ENCODE measurements at places on chromosomes 7 and 10.

DNA sequence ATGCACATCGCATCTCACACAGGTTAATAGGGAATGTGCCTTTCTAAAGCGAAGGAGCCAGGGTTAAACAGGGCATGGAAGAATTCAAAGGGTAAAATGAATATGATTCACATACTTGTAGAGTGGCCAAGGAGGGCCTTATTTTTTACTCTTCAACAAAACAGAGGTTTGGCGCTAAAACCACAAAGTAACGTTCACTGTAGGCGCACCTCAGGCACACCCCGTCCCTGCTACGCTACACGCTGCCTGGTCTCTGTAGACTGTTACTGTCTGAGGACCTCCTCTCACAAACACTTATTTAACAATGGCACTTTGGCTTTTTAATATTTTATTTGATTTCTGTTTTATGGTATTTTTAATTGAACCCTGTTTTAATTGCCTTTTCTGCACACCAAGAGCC lies 462.1 kb upstream of the GALNT17 start:
- DNase-seq = no peak

DNA sequence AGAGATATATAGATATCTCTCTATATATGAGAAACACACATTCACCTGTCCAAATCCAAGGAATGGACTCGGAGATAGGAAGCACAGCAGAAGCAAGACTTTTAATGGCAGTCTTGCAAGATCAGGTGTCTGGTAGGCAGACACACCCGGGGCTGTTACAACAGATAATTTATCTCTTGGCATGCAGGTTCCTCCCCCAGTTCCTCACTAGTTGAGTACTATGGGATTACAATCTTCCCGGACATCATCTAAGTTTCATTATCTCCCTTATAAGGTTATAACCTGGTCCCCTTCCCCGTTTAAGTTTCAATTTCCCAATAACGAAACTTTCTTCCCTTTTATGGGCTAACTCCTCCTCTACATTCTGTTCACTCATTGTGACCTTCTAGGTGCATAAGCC lies 399.3 kb downstream of the PPP1R3A start:
- no peak for DNase-seq

- no peak for DNase-seq
Observed at GRCh38 chr10:76035206-76036110, 604.0 kb downstream of the LRMDA start.

DNA sequence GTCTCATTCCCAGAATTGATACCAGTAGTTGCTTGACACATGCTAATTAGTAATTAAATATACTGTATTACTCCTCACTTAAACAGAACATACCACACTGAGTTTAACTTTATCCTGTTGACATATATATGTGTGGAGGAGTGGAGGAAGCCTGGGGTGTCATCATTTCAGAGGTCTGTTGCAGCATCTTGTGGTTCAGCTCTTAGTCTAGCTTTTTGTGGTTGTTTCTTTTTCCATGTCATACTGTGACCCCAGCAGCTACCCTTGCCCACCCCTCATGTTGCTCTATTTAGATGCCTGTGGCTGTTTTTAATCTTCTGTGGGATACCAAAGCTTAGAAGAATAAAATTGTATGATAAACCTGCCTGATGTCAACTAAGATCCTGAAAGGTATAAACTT lies 875.4 kb downstream of the LRMDA start:
- no peak for DNase-seq

DNA sequence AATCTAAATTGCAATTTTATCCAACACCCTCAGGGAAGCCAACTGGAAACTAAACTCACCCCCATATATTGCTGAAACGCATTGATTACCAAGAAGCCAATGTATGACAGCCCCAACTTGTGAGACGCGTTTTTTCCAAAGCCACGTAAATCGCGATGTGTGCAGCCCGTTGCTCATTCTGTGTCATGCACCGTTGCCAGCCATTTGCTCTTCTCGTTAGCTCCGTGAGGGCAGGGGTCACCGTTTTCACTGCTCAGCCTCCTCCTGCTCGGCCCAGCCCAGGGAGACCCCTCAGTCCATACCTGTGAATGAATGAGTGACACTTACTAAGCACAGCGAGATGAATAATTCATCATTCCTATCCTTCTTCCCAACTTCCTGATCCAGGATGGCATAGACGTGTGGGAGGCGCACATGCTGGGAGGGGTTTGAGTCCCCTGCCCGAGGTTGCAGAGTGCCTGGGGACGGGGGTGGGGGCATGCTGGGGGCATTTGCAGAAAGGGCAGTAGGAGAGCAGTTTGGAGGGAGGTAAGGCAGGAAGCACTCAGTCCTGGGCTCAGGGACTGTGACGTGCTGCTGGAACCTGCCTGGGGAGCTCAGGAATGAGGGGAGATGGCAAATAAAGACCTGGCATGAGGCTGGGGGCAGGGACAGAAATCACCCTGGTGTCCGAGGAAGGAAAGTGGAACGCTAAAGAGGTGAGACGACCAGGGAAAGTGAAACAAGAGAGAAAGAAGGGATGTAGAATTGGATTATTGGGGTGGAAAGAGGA lies 104.2 kb upstream of the SDK1 start:
- no peak for DNase-seq

- peak; percentile 26 for DNase-seq
Observed at GRCh38 chr10:131694168-131694780, 206.5 kb upstream of the PPP2R2D start.

GRCh38 chr7:84142726-84143125 lies 51.9 kb downstream of the SEMA3A start:
- DNase-seq = no peak

GRCh38 chr7:104767826-104768536 lies 246.0 kb upstream of the KMT2E start:
- DNase-seq = no peak

GRCh38 chr7:126223729-126224128 lies 1029.0 kb downstream of the GRM8 start:
- DNase-seq = no peak

GRCh38 chr7:78159545-78159944 lies 361.0 kb downstream of the PHTF2 start:
- DNase-seq = no peak

- DNase-seq = no peak
Observed at GRCh38 chr7:103480771-103481170, 34.8 kb upstream of the SLC26A5 start.

DNA sequence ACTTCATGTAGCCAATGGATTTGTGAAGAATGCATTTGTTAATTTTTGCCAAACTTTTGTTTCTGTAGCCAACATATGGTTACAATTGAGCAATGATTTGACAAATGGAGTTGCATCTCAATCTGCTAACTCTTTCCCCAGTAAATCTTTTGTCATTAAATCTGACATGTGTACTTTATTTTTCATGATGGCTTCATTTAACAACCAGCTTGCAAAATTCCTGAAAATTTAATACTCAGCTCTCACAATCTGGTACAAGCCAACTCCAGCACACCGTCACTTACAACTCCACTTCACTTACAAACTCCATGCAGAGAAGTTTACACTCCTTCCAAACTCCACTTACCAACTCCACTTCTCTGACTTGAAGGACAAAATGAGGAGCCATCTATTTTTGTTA lies 26.5 kb upstream of the HIBADH start:
- DNase-seq = no peak

- DNase-seq = no peak
Observed at GRCh38 chr7:70725448-70725847, 406.5 kb upstream of the GALNT17 start.

- DNase-seq = no peak
Observed at GRCh38 chr7:5646846-5647245, 134.6 kb downstream of the RNF216 start.

Measured in mesothelial cell of epicardium (in vitro differentiated cells).